Naive B cell (primary cell): ENCODE measurements at places on chromosomes 6 and 20. TPM values are rescaled to one million over a fixed set of nuclear protein-coding genes. Genes with fewer than 3 reads are reported as not detected.

The SLC17A1 gene
- polyA plus RNA-seq, result not detected

The PRKN gene
- polyA plus RNA-seq, result 2.8 TPM

The TBX18 gene
- polyA plus RNA-seq, result not detected

The EFCAB8 gene
- polyA plus RNA-seq, result not detected
